Lung microvascular endothelial cell (primary cell): ENCODE measurements at places on chromosomes 12 and 14. TPM values are rescaled to one million over a fixed set of nuclear protein-coding genes. Genes with fewer than 3 reads are reported as not detected.
A peak's percentile ranks its signal among the peaks of the same experiment; 100 is the strongest.

- no peak for DNase-seq
Observed at GRCh38 chr12:57782243-57782607, 362 bp upstream of the TSFM start.

Gene PRKD1
- total RNA-seq = 6.3 and 8.5 TPM in 2 replicates

Gene TRPV4
- total RNA-seq = 1.3 and 1.8 TPM in 2 replicates

Gene KRT74
- not detected in 2 replicates for total RNA-seq

DNA sequence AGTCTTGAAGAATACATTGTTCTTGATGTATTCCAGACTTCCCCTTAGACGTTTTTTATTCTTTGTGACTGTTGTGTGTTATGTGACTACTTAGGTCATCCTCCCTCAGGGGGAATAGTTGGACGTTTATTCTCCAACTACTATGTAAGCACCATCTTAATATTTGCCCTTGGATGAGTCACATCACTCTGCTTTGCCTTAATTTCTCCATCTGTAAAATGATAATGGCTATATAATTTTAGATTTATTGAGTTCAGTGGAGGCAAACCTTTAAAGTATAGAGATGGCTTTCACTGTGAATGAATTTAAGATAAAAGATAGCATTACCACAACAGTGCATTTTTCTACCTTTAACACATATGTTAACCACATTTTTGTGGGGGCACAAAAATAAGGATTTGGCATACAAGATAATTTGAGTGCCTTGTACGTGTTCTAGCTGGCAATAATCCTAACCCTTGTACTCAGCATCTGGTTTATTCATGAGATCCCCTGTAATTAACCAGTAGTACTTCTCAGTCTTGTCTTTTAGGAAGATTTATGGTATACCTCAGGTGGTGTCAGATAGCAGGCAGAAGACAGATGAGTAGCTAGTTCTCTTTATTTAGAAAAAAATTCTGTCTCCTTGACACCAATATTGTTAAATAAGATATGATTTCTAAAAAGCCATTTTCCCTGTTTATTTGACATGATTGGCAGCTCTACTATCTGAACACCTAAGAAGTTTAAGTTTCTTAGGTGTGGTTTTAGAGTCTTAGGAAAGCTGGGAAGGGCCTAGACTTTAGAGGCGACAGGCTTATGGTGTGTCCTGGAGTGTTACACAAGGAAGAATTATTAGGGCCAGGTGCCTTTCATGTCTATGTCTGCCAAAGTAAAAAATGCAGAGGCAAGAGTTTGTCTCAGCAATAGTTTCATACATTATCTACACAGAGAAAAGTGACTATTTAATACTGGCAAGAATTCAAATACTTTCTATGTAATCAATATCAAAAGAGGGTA is 152.3 kb downstream of the RAD51B start:
- no peak for DNase-seq

- DNase-seq = no peak
Observed at GRCh38 chr14:45246691-45247090, 6.3 kb downstream of the MIS18BP1 start.

DNA sequence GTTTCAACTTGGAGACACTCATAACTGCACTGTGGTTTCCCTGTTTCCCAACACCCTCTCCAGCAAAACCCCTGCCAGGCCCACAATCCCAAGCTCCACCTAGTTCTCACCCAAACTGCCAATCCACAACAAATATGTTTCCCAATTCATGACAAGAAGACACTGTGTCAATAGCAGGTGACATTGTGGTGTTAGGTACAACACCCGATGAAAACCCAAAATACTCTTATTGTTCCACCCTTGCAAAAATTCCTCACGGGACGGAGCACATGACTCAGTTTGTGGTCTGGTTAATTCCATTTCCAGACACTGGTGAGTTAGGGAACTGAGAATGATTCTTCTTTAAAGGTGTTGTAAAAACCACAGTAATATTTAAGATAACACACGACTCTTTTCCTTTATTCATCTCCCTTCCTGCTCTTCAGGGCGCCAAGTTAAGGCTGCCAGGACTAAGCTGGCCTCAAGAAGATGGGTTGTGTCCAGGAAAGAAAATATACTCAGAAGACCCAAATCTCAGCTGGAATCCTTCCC is 735.5 kb downstream of the MED13L start:
- DNase-seq = no peak

DNA sequence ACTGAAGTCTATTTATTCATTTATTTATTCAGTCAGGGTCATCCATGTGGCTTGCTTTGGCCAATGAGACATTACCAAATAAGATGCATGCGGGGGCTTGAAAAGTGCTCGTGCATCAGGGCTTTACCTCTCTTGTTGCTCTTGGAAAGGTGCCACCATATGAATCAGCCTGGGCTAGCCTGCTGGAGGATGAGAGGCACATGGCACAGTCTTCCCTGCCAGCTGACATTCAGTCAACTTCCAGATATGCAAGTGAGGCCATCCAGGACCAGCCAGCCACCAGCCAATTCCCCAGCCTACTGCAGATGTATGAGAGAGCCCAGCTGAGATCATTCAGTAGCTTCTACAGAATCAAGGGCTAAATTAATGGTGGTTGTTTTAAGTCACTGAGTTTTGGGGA is 105.2 kb upstream of the RPH3A start:
- DNase-seq = no peak

Gene CCDC88C
- total RNA-seq = 12.0 and 13.7 TPM in 2 replicates

DNA sequence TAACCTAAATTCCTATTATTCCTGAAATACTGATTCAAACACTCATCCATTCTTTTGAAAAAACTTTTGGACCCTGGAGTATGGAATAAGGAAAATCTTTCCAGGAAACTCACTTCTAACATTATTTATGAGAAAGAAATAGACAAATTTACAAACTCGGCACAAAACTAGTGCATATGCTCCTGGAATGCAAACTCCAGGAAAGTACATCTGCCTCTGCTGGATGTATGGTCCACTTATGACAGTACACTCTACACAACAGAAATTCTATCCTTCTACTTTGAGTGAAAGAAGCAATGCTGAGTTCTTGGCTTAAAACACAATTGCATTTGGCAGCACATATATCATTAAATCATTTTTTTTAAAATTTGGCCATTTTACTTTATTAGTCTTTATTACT is 700.5 kb upstream of the STXBP6 start:
- DNase-seq = no peak

DNA sequence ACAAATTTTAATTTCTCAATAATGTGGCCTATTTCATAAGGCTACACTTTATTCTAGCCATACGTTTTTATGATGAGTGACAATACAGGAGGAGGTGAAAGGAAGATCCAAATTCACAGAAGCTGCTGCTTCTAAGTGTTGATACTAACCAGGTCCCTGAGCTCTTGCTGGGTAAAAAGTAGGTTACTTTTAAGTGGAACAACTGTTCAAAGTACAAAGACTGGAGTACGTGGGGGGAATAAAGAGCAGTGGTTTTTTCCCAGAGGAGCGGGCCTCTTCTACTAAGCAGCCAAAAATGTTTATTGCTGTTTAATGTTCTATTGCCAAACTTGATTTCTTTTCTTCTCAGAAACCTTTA is 301.8 kb downstream of the AEBP2 start:
- no peak for DNase-seq

- no peak for DNase-seq
Observed at GRCh38 chr12:109753959-109754358, 40.3 kb downstream of the FAM222A start.

- DNase-seq = peak; percentile 75
Observed at GRCh38 chr12:52007158-52007921, 594 bp downstream of the TAMALIN start.

- no peak for DNase-seq
Observed at GRCh38 chr14:104685216-104685997, 4.0 kb upstream of the INF2 start.

DNA sequence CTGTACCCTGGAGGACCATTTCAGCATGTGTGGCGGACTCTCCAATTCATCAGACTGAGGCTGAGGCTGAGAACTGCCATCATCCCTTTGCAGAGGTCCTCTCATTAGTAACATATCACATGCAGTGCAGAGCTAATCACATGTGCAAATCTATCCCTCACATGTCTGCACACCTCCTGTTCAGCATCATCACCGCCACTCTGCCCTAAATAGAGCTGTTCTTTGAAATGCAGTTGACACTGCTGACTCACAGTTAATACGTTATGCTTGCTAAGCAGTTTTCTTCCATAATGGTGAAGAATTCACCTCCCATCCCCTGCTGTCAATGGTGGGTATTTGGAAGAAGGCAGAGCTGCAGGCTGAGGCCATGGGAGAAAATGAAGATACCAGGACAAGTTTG is 85.0 kb upstream of the ANO2 start:
- no peak for DNase-seq

- peak; percentile 66 for DNase-seq
Observed at GRCh38 chr12:108819920-108820706, 37.3 kb downstream of the SSH1 start.

- DNase-seq = no peak
Observed at GRCh38 chr14:105228562-105228961, 19.8 kb upstream of the BTBD6 start.

GRCh38 chr12:40110586-40110985 is 4.7 kb upstream of the SLC2A13 start:
- no peak for DNase-seq

DNA sequence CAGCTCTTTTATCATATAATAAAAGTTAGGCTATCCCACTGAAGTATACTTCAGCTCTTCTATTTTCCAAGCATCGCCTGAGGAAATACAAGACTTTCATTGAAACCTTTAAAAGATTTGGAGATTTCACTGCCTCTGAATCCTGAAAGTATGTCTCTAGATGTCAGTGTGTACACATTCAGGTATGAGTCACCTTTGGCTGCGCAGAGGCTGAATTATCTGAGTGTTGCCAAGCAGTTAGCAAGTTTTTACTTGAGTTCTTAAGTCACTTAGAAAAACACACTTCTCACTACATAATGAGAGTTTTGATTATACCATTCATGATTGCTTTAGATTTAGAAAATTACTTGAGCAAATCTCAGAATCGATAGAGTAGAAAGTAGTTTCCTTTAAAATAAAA is 210.3 kb downstream of the TMTC2 start:
- DNase-seq = no peak

GRCh38 chr12:12527820-12528296 is 34.8 kb downstream of the DUSP16 start:
- no peak for DNase-seq
